ENCODE measurements at places on chromosomes 2 and 18.

- DNase-seq = no peak
These were observed 14.3 kb upstream of the NOL10 start for GRCh38 chr2:10704034-10704594.

- no peak for DNase-seq
These were observed 229.6 kb downstream of the LPIN1 start for GRCh38 chr2:11976073-11976472.

DNA sequence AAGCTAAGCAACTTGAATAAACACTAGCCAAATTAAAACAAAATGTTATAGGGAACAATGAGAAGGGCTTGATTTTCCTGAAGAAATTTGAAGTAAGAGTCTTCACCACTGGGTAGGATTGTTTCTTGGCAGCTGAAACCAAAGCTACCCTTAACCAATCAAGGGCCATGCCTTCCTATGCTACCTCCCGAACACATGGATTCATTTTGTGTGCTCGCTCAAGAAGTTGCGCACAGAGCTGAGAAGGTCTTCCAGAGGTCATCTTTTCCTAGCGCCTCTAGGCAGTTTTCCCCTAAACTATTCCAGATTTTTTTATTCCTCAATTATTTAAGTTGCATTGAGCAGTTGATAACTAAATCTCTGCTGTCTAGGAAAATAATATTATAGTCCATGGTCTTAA, 264.6 kb downstream of the RBM43 start:
- no peak for DNase-seq

GRCh38 chr2:191611614-191612013, 66.3 kb upstream of the NABP1 start:
- no peak for DNase-seq

DNA sequence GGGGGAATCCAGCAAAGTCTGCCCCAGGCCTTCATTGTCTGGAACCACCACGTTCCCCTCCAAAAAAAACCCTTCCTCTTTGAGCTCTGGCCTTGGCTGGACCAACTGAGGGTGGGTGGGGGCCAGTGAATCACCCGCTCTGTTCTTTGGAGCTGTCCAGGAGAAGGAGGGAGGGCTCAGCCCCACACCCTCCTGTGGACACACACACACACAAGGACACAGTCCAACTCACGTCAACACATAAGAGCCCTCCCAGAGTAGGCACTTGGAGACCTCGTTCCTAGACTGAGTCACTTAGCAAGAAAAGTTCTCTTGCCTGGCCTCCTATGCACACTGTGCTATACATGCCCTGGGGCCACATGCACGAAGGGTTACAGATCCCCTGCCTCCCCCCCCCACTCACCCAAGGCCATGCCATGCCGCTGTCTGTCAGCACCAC, 1.2 kb upstream of the TNS1 start:
- DNase-seq = no peak

DNA sequence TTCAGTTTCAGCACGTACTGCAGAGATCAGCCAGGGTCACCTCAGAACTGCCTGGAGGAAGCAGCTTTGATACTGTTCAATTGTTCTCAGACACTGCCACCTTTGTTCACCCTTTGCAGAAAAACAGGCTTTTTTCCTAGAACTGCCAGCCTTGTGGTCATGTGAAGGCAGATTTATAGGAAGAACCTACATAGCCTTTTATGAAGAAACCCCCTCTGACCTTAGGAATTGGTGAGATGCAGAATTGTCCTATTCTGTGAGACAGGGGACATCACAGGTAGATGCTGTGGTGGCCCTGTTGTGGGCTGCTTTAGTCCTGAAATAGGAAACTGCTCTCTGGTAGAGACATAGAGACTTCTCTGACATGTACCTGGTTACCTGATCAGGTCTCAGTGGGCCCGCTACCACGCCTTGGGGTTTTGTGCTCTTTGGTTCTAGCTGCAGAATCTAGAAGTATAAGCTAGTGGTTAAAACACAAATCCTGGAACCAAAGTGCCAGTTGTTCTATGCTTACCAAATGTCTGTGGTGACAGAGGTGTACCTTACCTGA, 206.6 kb downstream of the AGPS start:
- DNase-seq = no peak

DNA sequence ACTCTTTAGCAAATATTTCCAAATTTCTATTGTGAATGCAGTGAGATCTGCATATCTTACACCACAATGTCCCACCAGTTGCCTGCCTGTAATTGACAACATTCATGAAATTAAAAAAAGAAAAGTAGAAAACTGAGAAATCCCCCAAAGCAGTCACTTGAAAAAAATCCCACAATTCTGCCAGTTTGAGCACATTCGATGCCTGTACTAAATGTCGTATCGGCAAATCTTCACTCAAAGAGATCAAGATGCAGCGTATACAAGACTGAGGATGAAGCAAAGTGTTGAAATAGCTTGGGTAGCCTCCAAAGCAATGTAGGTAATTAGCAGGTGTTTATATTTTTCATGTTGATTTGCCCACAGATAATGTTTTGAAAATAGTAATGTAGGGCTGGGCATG, 186.7 kb upstream of the ZEB2 start:
- no peak for DNase-seq

- DNase-seq = no peak
These were observed 182.0 kb upstream of the SP5 start for GRCh38 chr2:170533156-170533555.

DNA sequence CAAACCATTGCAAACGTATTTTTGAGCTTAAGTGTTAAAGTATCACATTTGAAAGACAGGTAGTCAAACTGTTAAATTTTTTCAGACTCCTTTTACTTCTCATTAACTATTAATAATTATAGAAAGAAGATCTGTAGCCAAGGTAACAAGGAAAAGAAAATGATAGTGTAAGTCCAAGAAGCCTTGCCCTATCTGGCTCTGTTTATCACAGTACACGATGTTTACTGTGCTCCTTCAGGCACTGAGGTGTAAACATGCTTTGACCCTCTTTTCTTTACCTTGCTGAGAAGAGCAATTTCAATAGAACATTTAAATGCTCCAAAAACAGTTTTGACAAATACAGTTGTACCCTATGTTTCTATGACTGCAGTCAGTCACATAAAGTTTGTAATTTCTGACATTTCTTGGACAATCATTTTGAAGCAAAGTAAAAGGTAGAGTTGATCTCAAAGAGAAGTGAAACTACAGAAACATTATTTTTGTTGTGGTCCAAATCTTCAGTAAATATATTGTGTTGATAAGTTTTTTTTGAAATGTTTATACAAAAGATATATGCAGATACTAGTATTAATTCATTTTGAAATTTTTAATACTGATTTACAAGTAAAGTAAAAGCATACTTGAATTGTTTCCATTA, 152.6 kb upstream of the KYNU start:
- no peak for DNase-seq

DNA sequence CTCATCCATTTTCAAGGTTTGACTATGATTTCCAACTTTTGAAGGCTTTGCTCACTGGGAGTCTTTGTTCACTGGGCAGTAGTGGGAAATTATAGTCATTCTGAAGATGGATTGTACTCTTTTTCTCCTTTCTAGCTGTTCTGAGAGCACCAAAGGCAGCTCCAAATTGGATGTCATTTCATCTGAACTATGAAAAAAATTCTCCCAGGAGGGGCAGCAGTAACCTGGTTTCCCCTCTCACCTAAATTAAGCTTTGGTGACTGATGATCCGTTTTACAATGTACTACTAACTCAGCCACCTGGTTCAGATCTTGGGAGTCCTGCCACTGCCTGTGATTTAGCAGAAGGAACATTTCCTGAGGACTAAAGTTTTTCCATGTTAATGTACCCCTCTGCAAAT, 17.6 kb downstream of the ARHGEF33 start:
- no peak for DNase-seq

DNA sequence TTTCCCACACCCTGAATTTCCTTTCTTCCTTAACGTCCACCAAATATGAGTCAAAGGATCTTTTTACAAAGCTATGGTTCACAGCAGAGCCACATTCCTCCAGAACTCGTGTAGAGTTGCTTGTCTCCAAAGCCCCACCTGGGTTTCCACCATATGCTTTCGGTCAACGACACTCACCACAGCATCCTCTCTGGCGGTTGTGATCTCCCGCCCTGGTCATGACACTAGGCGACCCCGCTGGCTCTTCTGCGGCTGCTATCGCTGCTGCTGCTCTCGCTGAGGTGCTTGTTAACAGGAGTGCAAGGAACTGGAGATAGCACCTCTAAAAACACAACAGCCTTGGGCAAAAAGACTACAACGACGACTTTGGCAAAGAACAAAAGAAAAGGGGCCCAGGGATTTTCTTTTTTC, 340 bp downstream of the SLC40A1 start:
- DNase-seq = no peak

GRCh38 chr2:126507425-126507911, 148.5 kb upstream of the GYPC start:
- DNase-seq = no peak

DNA sequence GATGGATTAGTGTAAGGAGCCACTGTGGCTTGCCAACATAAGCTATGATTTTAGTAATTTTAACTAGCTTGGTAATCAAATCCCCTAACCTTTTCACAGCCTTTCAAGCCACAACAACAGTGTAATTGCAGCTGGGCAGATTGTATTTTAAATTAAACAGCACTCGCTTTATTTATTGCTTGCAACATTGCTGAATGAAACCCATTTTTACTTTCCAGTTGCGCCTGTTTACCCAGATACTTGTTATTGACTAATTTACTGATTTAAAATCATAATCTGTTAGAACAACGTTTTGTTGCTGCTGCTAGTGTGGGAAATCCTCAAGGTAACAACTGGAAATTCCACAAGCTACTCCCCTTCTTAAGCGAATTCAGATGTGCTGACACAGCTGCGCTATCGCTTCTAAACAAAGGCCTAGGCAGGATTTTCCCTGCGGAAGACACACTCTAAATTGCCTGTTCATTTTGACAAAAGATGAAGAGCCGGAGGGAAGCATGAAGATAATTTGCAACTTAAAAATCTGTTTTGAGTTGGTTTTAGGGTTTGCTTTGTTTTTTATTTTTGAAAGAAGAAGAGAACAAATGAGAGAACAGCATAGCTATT, 283.9 kb downstream of the ALPK2 start:
- peak; percentile 45 for DNase-seq

DNA sequence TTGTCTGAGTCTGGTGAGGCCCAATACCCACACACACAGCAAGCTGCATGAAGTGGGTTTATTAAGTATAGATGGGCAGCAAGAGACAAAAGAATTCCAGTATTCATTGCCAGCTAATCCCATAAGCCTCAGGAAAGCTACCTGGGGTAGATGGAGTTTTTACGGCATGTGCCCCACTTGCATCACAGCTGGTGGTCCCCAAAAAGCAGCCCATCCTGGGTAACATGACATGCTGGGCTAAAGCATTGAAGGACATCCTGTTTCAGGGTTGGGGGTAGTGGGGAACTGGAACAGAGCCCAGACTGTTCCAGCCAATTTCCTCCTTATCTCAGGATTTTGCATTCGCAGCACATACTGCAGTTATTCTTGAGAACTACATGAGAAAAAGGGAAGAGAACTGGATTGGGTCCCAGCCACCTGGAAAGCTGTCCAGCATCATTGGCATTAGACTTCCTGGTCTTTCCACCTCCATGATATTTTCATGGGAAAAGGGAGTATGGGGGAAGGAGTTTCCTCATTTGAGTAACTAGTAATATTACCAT, 240.1 kb upstream of the MMADHC start:
- no peak for DNase-seq

GRCh38 chr2:61906186-61906470, 654 bp downstream of the COMMD1 start:
- no peak for DNase-seq

DNA sequence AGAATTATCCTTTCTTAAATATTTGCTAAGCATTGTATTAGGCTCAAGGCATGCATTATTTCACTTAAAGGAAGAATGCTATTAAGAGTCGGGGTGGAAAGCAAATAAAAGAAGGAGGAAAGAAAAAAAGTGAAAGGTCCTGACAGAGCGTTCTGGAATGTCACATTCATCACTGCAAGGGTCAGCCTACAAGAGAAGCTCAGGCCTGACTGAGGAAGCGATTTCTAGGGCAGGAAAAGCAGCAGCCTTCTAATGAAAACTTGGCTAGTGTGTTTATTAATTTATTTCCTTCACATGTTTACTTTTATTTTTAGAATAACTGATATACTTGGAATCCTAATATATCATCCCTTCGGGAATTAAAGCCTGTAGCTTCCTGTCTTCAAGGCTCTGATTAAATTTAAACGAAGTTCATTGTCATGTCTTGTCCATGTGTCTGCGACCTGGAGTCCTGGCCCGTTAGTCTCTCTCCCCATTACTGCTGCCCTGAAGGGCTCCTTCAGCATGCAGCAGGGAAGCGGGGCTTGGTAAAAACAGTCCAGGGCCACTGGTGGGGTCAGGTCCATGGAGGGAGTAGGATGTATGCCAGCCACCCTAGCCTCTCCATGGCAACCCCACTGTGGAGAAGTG, 119.2 kb upstream of the CCDC68 start:
- no peak for DNase-seq

- DNase-seq = no peak
These were observed 894 bp upstream of the FARSB start for GRCh38 chr2:222656526-222657446.

DNA sequence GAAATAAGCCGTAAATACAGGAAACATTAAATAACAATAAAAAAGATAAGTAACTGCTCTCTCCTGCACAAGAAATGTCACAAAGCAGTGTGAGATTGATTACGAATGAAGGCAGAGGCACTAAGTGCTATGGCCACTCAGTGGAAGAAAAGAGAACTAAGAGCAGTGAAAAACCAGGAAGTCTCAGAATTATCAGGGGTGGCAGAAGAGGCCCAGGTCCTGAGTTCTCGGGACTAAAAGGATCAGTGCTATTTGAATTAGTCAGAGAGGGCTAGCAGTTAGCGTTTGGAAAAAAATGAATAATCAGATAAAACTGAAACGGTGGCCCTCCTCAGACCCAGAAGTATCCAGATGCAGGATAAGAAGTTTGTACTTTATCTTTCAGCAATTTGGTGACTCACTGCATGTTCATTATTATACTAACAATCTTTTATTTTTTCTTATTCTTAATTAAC, 367.1 kb downstream of the ZEB2 start:
- no peak for DNase-seq

- DNase-seq = no peak
These were observed 580 bp downstream of the TMEM163 start for GRCh38 chr2:134718023-134718816.

DNA sequence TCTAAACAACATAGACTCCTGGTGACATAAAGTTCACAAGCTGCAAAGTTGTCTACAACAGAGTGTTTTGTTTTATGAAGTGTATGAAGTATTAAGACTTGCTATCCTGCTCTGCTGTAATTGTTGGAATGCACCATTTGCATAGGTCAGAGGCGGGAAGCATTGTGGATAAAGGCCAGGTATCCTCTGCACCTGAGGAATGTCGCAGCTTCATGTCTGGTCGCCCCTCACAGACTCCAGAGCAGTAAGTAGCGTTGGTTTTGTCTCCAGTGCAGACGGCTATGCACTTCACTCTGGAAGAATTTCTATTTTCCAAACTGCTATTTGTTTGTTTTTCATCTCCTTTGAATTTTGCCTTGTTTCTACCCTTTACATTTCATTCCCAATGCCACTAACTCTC, 63.1 kb downstream of the UNC80 start:
- no peak for DNase-seq

- DNase-seq = no peak
These were observed 24.8 kb upstream of the ACYP2 start for GRCh38 chr2:54090521-54091117.

- DNase-seq = no peak
These were observed 178.1 kb downstream of the DYSF start for GRCh38 chr2:71631411-71631931.

GRCh38 chr18:50199921-50200320, 5.0 kb upstream of the MYO5B start:
- DNase-seq = no peak

Data from iPS DF 19.7 (cell line).